Activated CD4-positive, alpha-beta T cell treated with anti-CD3 and anti-CD28 coated beads for 4 hours (primary cell): ENCODE measurements at places on chromosomes 3 and 15.

- no peak for DNase-seq
Measured at GRCh38 chr3:14064910-14065309, 59.8 kb downstream of the CHCHD4 start.

DNA sequence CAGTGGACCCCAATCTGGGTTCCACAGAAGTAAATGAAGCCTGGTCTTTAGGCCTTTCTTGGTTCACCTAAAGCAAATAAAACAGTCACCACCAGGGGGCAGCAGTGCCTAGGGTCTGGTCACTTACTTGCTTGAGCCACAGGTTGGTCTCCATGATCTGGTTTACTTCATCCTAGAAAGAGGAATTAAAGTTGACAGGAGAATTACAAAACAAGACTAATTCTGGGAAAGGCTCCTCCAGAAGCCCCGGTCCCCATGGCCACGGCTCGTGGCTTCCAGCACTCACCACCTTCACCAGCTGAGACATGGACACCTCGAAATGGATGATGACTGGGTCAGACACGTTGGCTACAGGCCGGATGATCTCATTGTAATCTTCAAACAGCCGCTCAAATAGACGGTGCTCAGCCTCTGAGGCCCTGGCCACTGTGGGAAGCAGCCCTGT is 2.3 kb downstream of the CHRNA3 start:
- peak; percentile 78 for DNase-seq

- no peak for DNase-seq
Measured at GRCh38 chr3:158456114-158456513, 114.9 kb upstream of the MLF1 start.

- DNase-seq: no peak
Measured at GRCh38 chr3:7847021-7847420, 654.6 kb upstream of the LMCD1 start.

DNA sequence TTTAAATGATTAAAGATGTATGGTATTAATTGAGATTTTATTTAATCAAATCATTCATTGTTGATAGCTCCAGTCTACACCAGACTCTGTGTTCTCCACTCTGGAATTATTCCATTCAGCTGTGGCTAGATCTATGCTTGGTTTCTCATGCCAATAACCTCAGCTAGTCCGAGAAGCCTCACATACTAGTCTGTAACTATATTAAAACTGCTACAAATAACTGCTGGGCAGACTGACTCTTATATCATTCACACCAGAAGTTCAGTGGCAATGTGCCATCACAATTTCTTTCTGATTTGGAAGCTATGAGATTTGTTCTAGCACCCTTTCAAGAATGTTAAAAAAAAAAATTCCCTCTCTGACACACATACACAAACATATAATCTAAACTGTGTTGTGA is 947.3 kb downstream of the ROBO1 start:
- no peak for DNase-seq

GRCh38 chr3:127406309-127407025 is 118.6 kb upstream of the PRR20G start:
- no peak for DNase-seq

GRCh38 chr3:119357190-119357589 is 63.0 kb downstream of the ARHGAP31 start:
- no peak for DNase-seq

DNA sequence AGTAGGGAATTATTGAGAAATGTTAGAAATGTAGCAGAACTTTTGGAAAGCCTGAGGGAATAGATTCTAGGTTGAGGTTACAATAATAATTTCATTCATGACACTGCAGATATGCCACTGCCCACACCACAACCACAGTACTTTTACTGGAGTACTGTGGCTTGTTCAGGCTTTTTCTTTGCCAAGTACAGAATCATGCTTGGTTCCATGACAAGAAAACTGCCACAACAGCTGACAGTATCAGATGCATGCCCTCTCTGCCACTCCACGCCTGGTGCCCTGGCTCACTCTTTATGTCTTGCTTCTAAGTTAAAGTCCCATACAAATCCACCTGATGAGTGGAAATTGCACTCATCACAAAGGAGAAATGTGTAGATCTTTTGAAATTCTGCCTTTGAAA is 398.6 kb downstream of the ZIC1 start:
- no peak for DNase-seq

GRCh38 chr3:141904203-141904602 is 27.8 kb downstream of the ATP1B3 start:
- DNase-seq: no peak

DNA sequence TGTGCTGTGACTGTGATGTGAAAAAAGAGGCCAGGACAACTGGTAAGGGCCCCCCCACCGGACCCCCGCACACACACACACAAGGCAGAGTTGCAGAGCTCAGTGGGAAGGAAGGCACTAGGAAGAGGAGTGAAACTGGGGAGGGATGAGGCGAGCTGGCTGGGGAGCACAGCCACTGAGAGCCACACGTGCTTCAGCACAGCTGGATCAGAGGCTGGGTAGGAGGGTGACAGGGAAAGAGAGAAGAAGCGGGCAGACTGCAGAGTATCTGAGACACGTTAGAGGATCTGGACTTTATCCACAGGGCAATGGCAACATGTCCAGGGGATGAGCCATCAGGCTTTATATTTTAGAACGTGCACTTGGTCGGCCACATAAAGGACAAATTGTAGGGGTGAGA is 38.0 kb upstream of the TKT start:
- no peak for DNase-seq

GRCh38 chr3:50128001-50128400 is 27.1 kb upstream of the SEMA3F start:
- no peak for DNase-seq

GRCh38 chr3:14602804-14603644 is 48.5 kb upstream of the CCDC174 start:
- DNase-seq: no peak

DNA sequence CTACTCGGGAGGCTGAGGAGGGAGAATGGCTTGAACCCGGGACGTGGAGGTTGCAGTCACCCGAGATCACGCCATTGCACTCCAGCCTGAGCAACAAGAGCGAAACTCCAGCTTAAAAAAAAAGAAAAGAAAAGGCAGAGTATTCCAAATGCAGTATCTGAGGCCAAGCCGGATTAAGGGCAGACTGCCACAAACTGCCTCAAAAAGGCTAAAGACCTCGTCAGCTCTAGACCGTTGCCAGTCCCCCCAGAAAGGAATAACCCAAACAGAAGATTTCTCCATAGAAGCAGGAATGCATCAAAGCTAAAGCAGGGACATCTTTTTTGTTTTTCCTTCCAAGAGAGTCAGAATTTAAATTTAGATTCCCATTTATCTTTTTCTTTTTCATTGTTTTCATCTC is 72.9 kb downstream of the TM4SF4 start:
- no peak for DNase-seq

DNA sequence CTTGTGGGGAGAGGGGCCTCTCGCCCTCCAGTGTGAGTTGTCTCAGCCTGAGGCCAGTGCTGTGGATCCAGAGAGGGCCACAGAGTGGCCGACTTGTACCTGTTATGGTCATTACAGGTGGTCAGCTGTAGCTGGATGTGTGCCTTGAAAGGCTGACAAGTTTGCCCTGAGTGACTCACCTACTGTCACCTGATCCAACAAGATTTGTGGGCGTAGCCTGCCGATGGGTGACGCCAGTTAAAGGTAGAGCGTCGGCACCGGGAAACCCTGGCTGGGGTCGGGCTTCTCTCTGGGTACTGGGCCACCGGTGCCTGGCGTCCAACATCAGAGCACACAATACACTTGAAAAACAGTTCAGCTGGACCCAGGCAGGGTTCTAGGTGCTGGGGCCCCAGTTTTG is 2.8 kb upstream of the ISG20 start:
- DNase-seq: peak; percentile 71

GRCh38 chr15:34773013-34773412 is 18.2 kb upstream of the GJD2 start:
- DNase-seq: no peak

DNA sequence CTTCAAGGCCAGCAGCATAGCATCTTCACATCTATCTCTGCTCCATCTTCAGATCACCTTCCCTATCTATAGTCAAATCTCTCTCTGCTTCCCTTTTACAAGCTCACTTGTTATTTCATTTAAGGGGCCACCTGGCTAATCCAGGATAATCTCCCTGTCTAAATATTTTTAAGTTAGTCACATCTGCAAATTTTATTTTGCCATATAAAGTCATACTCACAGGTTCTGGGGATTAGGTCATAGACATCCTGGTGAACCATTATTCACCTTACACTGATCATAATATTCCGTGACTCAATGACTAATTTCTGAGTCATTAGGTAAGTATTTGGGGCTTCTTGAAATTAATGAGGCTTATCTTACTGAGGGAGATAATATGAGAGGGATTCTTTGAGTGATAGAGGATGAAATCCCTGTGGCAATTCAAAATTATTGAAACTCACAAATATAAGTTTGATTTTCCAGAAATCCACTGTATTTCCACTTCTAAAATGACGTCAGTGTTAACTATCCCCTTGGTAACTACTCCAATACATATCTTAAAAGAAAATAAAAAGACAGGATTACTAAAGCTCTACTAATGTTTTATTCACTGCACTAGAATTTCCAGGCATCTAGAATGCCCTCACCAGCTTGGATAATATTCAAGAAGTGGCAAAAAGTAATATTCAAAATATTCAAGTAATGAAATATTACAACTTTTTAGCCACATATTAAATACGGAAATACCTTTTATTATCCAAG is 93.7 kb upstream of the RBMS3 start:
- DNase-seq: no peak

DNA sequence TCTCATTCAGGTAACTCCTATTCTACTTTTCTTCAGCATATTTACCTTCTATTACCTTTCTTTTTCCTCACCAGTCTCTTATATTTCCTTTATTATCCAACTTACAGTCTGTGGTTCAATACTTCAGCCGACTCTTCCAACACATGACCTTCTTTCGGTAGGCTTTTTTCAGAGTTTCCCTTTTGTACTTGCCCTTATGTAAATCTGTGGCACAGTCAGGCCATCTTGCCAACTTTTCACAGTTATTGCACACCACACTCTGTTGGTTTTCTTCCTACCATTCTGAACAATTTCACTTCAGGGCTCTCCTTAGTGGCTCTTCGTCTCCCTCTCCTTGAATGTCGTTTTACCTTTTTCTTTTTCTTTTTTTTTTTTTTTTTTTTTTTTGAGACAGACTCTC is 427.8 kb downstream of the LPP start:
- no peak for DNase-seq

DNA sequence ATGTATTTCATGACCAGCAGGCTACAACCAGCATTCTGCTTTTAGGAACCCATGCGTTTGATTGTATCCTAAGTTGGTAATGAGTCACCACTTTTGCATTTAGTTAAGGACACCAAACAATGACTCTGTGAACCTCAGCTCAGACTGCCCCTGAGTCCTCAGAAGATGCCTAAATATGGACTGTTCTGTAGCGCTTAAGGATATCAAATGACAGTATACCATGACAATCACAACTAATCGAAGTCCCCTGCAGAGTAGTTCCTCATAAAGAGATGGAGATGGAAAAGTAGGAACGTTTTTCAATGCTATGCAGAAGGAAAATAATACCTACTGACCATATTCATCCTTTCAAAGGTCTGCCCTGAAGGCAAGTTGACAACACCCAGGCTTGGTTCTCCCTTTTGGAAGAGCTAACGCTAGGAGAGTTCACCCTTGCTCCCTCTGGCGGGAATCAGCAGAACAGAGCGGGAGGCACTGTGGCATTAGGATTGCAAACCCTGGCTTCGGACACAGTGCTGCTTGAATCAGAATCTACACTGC is 508.6 kb downstream of the FHIT start:
- DNase-seq: no peak

DNA sequence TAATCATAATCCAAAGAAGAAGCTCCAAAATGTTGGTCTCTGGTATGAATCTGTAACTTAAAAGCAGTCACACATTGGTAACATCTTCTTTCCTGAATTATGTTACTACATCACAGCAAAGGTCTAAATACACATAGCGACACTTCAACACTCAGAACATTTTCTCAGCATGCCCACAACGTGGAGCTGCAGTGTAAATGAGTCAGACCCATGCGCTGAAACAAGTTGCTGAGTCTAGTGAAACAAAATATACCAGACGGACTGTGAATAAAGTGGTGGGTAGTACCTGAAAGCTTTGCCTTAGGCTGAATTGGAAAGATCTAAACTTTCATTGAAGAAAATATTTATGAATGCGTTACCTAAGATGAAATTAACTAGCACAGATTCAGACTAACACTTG is 33.2 kb upstream of the GOLGA8B start:
- no peak for DNase-seq

GRCh38 chr3:58183891-58184290 is 26.9 kb downstream of the DNASE1L3 start:
- DNase-seq: no peak

DNA sequence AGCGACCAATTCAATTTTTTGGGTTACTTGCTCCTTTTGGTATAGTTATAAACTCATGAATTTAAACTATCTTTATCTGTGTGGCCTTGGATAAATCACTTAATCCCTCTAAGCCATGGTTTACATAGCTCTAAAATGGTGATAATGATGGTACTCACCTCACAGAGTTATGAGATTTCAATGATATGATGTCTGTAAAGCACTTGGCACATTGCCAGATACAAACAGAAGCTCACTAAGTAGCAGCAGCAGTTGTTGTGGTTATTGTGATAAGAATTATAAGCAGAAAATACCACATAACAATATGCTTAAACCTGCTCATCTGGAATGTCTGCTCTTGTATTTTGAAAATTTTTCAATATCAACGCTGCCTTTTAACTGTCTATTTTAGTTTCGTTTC is 185.1 kb upstream of the SNTN start:
- no peak for DNase-seq

DNA sequence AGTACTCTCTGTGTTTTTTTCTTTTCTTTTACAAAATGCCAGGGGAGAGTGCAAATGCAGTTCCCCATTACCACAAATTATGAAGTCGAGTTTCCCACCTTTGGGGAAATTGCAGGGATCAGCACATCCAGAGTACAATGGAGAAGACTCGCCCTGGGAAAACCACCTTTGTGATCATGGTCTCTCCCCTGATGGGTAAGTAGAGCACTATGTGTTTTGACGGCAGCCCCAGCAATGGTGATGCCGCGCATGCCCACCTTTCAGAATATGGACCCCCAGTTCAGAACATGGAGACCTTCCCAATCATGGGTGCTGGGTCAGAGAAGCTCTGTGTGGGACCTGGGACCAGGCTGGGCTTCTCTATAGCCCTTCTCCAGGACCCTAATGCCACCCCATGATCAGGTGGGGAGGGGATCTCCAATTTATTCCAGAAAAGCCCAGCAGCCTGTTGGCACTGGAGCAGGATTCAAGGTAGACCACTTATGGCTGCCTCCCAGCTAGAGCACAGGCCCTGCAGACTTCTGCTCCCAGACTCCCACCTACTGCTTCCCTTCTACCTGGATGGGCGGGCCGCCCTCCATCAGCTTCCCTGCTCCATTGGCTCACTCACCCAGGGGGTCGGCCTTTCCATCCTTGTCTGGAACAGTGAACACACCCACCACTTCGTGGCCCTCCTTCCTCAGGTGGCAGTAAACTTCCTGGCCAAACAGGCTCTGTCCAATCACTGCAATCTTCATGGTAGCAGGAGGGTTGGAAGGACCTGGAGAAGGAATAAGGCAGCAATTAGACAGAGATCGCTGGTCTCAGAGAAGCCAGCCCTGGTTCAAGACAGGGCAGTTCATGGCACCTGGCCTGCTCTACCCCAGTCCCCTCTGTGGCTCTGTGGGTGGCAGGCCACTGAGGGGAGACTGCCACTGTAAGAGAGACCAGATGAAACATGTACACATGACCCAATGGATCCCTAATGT is 19.9 kb downstream of the ALDH1L1 start:
- DNase-seq: no peak
